ENCODE measurements at places on chromosomes 12 and 14.

GRCh38 chr12:2163177-2163941, 110.6 kb downstream of the CACNA1C start:
- DNase-seq, result no peak

GRCh38 chr12:6725350-6725749, 1.5 kb downstream of the COPS7A start:
- DNase-seq, result no peak

DNA sequence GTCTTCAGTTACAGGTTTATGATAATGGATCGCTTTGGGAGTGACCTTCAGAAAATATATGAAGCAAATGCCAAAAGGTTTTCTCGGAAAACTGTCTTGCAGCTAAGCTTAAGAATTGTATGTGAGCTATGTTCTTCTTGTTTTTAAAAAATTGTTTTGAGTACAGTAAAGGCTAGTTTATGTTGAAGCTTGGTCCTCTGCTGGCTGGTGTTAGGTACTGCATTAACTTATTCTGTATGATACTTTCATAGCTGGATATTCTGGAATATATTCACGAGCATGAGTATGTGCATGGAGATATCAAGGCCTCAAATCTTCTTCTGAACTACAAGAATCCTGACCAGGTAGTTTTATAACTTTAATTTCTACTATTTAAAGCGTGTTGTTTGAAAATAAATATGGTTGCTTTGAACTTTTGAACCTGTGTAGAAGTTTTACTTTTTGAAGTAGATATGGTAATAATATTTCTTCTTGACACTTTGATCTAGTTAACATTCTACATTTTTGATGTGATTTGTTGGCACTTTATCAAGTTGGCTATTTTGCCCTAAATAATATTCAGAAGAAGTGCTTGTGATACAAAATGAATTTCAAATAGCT, 55.7 kb downstream of the VRK1 start:
- DNase-seq, result no peak

GRCh38 chr14:24875203-24875838, 174.6 kb downstream of the STXBP6 start:
- no peak for DNase-seq

DNA sequence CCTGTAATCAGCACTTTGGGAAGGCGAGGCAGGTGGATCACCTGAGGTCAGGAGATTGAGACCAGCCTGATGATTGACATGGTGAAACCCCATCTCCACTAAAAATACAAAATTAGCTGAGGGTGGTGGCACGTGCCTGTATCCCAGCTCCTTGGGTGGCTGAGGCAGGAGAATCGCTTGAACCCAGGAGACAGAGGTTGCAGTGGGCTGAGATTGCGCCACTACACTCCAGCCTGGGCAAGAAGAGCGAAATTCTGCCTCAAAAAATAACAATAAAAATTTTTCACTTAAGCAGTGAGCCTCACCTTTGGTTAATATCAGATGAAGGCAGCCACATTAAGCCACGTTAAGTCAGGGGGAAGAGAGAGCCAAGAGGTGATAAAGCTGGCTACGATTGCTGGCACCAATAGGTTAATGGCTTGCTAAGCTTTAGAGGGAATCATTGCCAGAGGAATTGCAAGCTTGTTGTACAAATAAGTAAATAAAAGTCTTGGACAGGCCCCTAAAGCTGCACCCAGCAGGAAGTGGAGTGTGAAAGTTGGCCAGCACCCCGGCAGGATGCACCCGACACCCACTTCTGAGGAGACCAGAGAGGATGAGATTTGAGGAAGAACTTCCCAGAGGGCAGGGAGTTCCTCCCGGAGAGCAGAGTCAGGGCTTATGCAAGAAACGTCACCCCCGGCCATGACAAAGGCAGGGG, 41.3 kb upstream of the TESC start:
- DNase-seq, result no peak

GRCh38 chr12:13369474-13370056, 173.0 kb downstream of the EMP1 start:
- no peak for DNase-seq

DNA sequence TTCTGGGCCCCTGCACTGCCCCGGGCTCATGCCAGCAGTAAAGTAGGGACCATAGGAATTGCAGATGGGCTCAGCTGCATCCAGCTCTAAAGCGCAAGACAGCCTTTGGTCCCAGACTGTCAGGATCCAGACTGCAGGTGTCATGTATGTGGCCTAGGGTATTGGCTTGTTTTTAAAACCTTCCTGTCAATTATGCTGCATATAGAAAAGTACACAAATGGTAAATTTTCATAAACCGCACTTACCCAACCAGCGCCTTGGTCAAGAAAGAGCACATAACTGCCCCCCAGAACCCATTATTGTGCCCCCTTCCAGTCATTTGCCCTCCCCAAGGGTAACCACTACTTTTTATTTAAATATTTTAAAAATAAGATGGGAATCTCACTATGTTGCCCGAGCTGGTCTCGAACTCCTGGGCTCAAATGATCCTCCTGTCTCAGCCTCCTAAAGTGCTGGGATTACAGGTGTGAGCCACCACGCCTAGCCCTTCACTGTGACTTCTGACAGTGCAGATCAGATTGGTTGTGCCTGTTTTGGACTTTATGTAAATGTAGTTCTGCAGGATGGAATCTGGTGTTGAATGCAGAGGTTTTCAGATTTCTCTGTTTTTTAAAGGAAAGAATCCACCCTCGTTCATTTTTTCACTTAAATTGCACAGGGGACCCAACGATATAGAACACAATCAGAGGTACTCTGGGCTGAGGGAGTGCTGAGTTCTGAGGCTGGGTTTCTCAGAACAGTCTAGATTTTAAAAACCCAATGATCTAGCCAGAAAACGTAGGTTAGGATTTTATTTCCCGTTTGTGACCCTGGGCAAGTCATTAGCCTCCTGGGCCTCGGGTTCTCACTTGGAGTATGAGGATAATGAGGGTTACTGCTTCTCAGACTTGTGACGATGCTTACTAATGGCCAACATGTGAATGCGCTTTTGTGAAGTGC, 6.7 kb downstream of the NR4A1 start:
- no peak for DNase-seq

GRCh38 chr12:25524366-25524765, 28.7 kb downstream of the LMNTD1 start:
- no peak for DNase-seq

DNA sequence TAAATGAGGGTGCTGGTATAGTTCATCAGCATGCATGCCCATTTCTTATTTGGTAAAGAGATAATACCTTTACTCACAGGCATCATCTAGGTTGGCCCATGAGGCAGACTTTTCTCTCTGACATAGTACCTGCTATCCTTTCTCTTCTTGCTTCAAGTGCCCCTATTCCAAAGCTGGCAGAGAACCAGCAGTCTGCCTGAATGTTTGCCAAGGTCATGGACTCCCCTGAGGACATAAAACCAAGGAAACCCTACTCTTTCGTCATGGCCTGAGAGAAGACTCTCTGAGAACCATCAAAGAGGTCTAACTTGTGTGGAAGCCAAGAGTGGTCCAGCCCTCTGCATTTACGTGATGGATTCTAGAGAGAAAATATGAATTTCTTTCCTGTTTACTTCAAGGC, 11.9 kb downstream of the PPP1R36 start:
- DNase-seq, result no peak

DNA sequence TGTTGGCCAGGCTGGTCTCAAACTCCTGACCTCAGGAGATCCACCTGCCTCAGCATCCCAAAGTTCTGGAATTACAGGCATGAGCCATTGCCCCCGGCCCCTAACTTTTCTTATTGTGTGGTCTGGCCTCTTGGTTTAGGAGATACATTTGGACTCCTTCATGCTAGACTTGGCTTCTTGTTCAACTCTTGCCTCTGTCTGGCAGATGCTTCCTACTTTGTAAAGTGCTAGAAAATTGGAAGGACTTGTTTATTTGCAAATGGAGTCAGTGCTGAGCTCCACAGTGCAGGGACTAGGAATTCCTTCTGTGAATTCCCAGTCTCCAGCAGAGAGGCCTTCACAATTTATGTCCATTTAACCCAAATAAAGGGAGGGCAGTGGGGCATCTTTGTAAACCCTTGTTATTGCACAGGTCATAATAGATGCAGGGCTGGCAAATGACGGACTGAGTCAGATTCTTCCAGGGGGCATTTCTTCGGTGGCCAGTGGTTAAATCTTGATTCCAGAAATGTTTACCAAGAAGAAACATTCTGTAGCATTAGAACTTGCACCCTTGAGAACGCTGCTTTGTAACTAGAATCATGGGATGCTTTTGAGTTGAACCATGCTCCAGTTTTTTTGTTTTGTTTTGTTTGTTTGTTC, 73.8 kb upstream of the TBX3 start:
- DNase-seq, result no peak

GRCh38 chr12:124544311-124544970, 23.0 kb downstream of the NCOR2 start:
- DNase-seq, result no peak

- DNase-seq, result no peak
Measured at GRCh38 chr12:40117818-40118217, 11.9 kb upstream of the SLC2A13 start.

GRCh38 chr14:39169541-39169900, 612 bp downstream of the TRAPPC6B start:
- no peak for DNase-seq

- DNase-seq, result no peak
Measured at GRCh38 chr14:30698463-30698862, 76.3 kb downstream of the SCFD1 start.
